ENCODE measurements at places on chromosomes 16 and 17.

DNA sequence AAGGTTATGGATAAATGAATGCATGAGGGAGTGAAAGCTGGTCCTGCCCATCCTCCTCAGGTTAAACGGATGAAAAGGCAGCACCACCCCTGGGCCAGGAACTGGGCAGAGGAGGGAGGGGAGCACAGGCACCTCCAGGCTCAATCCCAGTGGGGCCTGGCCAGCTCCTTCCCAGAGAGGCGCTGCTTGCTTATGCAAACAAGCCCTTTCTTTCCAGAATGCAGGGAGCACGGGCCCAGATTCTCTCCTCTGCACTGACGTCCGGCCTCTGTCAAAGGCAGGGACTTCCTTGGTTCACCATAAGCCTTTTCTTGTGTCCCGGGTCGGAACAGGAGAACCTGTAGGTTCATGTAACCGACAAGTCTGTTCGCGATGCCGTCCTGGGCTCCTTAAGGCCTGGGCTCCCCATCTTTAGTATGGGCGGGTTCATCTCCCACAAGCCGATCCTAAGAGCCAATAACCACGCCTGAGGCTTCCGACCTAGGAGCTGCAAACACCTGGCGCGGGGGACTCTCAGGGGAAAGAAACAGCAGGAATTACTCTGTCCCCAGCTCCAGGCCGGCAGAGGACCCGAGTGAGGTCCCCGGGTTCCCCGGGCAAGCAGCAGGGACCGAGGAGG lies 16.3 kb downstream of the ENPP7 start:
- no peak for DNase-seq

DNA sequence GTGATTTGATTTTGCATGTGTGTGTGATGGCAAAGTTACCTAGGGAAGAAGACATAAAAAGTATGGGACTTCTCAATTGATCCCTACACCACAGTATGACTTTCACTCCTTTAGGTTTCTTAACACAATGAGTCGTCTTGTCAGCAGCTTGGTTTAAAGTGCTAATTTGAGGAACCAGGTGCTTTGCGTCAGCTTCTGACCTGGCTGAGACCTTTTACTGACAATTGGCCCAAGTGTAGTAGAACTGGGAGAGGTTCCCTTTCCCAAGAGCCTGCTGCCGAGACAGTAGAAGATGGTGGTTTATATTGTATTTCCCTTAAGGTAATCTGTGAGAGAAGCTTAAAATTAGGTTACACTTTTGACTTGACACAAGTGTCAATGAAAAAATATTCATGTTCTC lies 54.9 kb downstream of the LDHD start:
- DNase-seq = no peak

DNA sequence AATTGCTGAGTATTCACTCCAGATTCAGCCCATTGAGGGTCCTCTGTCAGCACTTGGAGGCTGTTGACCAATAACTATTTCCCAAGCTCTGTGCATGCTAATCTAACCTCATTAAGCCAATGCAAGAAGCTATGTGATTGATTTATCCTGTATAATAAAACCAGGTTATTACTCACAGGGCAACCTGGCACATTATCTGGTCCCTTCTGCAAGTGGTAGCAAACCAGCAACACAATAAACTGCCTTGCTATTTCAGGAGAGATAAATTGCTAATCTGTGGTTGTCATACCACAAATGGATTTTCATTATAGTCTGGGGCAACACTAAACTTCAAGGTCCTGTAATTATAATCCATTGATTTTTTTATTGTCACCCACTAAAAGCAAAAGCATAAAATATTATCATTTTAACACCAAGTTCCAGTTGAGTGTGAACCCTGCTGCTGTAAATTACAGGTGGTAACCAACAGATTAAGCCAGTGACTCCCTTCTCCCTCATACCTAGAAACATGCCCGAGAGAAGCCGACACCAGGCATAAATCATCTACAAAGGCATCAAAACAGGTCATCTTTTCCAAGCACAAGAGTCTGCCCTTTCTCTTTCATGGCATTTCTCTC lies 51.1 kb upstream of the SOX9 start:
- DNase-seq = no peak

DNA sequence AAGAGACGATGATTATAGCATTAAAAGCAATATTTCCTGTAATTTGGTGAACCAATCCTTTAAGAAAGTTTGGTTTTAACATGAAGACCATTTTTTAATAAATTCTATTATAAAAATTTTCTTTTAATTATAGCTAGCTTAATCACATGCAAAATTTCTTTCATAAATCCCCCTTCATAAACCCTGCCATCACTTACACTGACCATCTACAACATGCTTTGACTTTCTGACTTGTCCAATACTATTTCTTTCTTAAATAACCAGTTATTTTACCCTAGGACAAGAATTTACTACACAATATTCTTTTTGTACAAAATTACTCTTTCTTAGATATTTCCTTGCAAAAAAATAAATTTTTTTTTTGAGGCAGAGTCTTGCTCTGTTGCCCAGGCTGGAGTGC lies 1334.8 kb downstream of the CDH11 start:
- no peak for DNase-seq

DNA sequence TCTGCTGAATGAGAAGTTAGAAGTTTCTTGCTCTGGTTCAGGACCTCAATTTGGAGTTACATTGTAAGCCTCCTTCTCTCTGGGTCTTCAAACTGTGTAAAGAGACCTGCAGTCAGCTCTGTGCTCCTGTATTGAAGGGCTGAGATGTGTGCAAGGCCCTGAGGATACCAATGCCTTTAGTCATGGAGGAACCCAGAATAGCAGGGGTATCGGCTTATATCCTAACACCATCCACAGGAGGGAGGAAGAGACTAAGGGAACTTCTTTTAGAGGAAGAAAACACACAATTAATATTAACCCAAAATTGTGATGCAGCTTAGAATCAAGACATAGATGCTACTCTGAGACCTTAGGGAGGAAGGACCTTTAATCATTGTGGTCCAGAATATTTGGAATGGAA lies 36.5 kb downstream of the GLP2R start:
- no peak for DNase-seq

DNA sequence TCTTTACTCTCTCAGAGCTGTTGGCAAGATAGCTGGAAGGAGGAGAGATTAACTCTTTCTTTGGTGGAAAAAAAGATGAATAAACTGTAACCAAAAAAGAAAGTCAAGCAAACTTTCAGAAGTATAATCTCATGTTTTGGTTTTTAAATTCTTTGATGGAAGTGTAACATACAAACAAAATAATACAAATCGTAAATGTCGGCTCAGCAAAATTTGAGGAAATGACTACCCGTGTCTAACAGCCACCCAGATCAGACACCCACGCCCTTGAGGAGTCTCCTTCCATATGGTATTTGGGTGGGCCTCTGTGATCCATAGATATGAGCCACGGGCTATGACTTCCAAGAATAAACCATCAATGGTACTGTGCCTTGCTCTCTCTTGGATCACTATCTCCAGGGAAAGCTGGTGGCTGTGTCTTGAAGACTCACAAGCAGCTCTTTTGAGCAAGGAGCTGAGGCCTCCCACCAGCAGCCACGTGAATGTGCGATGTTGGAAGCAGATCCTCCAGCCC lies 9.6 kb upstream of the CD300C start:
- no peak for DNase-seq

- no peak for DNase-seq
These were observed 321.9 kb upstream of the CDH5 start for GRCh38 chr16:66044556-66044955.

DNA sequence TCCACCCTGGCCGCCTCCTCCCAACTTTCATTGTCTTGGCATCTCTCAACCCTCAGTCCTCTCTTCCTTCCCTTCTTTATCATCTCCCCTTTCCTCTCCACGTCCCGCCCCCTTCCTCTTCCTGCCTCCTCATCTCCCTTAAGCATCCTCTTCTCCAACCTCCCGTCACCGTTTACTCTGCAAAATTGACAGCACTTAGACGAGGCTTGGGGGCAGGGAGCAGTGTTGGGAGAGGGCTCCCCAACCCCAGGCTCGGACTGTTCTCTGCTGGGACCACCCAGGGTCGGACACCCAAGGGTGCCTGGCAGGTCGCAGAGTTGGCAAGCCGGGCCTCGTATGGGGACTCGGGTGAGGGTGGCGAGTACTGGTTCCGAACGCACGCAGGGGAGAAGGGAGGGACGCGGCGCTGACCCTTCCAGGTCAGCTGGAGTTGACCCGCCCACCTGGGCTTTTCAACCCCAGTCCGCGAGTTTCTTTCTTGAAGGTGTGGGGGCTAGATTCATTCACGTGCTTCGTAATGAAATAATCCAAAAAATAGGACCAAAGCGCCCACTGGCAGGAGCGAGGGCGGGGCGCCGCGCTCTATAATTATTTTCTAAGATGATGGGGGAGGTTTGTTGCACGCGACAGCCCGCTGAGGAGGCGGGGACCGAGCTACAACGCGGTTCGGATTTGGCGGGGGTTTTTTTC lies 775 bp upstream of the PAGR1 start:
- no peak for DNase-seq

DNA sequence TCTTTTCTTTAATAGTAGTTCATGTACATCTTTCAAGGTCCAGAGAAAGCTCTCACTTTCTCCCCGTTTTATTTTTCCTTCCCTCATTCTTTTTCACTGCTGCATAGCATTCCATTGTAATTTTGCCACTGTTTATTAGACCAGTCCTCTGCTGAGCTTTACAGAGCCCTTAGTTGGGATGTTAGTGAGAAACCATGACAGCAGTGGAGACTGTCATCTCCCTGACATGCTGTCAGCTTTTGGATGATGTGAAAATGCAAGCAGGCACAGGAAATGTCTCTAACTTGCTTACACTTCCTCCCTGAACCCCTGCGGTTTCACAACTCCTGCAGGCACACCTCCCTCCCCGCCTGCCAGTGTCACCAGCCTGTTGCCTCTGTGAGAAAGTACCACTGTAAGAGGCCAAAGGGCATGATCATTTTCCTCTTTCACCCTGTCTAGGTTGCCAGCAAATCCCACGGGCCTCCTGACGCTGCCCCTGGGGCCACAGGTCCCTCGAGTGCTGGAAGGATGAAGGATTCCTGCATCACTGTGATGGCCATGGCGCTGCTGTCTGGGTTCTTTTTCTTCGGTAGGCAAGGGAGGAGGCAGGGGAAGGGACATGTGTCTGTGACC lies at the start of gene ITGAL:
Gene ITGAL, plus strand, starts transcription at position 415 of the 615 bp plus-strand sequence. Its CDS starts 96 bp downstream, at position 511.
- no peak for DNase-seq

DNA sequence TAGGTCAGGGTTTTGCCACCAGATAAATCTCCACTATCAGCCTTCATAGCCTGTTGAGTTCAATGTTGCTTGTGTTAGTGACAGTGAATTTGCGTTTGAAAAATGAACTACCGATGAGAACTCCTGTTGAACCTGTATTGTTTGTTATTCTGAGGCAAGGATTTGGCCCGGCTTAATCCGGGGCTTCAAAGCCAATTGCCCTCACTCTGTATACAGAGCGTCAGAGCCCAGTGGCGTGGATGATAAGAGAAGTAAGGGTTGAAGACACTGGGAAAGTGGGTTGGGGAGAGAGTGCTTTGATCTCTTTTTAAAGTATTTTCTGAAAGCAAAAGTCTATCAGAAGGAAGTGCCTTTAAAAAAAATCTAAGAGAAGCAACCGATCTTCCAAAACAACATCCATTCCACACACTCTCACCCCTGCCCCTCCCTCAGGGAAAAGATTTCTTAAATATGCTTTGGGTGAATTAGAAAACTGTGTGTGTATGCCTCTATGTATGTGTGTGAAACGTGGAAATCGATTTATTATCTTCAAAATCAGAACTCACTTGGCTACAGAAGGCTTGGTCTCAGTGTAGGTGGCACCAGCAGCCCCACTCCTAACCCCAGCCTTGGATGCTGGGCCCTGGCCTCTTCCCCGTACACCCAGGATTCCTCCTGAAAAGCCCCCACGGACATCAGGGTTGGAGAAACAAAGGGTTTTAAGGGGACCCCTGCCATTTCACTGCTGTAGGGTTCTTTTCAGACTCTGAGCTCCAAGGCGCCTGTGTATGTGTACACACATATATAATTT lies 8.8 kb downstream of the TBX4 start:
- no peak for DNase-seq

DNA sequence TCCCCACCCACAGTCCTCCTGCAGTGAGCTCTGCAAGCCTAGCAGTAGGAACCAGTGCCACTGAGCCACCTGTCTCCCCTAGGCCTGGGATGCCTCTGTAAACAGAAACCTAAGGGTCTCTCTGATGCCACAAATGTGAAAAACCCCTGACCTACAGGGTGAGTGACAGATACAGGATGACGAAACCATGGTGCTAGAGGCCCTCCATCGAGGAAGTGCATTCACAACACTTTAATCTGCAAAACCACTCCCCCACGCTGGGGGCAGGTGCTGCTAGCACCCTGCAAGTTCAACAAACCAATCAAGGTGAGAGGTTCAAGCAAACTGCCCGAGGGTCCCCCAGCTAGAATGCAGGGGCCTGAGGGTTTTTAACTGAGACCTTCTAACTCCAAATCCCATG lies 59.5 kb downstream of the CDYL2 start:
- DNase-seq = no peak

DNA sequence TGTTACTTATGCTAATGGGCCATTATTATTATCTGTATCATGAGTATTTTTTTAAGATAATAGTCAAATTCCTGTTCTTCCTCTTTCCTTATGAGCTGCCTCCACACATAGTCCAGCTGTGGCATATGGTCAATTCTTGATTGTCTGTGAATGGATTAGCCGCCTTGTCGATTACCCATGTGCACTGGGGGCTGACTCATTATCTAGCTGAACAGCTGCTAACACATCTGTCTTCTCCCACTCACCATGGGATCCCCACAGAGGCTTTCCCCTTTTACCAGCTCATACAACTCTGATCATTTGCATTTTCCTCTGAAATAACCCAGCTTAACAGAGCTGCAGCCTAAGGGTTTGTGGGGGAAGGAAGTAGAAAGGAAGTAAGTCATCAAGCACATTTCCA lies 915.0 kb downstream of the CDH11 start:
- DNase-seq = no peak

DNA sequence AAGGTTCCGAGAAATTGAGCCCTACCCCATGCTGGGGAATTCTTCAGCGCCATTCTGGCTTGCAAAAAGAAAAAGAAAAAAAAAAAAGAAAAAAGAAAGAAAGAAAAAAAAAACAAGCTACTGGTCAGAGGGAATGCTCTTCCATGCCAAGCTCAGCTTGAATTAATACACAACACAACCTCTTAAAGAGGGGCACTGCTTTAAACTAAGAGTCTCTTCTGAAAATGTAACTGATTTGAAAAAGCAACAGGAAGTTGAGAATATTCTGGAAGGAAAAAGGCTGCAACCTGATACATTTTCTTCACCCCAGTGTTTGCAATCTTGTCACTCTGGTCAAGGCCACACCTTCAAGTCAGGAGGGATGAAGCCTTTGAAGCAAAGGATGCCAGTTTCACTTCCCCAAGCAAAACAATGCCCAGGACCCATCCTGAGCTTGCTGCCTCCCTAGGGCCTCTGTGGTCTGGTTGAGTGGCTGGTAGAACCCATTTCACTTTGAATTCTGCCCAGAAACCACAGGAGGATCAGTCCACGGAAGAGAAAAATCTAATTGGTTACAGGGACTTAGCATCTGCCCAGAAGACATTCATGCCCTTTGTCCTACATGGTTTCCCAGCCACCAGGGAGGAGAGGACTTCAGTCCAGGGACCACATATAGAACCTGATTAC lies 389.7 kb downstream of the SOX9 start:
- no peak for DNase-seq

- DNase-seq = no peak
These were observed 14.9 kb downstream of the SOX9 start for GRCh38 chr17:72135546-72136325.

GRCh38 chr16:73697336-73697735 lies 599.3 kb upstream of the PSMD7 start:
- DNase-seq = no peak
